NCI-H2029 (cell line): ENCODE measurements at places on chromosomes 13 and 19.

- no peak for DNase-seq
These were observed 190.0 kb downstream of the HS6ST3 start for GRCh38 chr13:96279904-96280303.

GRCh38 chr19:36245210-36246005 lies 30.5 kb downstream of the ZNF146 start:
- DNase-seq = no peak

DNA sequence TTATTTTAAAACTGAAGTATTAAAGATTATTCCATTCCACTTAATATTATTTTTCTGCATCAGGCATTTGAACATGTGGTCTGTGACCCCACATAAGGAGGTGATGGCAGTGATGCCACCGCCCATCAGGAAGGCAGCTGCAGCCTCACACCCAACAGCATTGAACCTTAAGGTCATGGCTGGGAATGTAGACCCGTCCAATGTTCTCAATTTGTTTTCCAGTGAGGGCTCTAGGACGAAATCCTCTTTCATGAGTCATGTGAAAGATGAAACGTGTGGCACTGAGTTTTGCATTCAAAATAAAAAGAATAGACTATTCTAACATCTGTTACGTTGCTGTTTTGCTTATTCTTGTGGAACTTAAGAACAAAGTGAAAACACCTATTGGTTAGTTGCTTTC lies 74.5 kb upstream of the ANKRD10 start:
- DNase-seq = no peak

- no peak for DNase-seq
These were observed 4.0 kb upstream of the HOOK2 start for GRCh38 chr19:12779162-12779993.

DNA sequence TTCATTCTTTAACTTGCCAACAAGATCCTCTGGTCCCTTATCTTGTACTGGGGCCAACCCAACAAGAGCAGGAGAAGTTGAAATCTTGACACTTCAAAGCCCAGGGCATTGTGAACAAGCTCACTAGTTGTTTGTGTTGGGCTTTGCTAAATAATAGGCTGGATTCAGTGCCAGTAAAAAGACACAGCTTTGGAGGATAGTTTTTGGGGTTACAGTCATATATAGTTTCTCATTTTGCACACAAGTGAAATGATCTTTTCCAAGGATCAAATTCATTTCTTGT lies 30.3 kb upstream of the LRCH1 start:
- no peak for DNase-seq

- no peak for DNase-seq
These were observed 73.3 kb upstream of the FNDC3A start for GRCh38 chr13:48902368-48902767.
